ENCODE measurements at places on chromosomes 11 and 22. TPM values are rescaled to one million over a fixed set of nuclear protein-coding genes. Genes with fewer than 3 reads are reported as not detected.

Gene OR8G1
- not detected for total RNA-seq

Gene KRTAP5-2
- not detected for total RNA-seq

DNA sequence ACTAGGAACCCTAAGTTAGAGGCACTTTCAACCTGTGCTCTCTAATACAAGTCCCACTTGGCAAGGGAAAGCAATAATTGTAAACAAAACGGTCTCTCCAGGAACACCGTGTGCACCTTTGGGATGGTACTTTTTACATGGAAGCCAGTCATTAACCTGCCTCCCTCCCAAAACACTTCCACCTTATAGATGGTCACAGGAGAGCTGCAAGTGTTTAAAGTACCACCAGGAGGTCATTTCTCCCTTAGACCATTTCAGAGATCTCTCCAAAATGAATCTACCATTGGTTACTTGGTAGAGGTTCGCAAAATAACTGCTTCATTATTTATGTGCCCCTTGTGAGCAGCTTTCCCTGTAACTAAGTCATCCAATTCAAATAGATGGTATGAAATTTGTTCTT is 375.3 kb downstream of the DYNC2H1 start:
- H3K36me3 ChIP-seq, result no peaks in the 10 kb centered on the region
- no peak for DNase-seq
- H3K4me3 ChIP-seq, result no peak overlapping the region
- no peaks in the 10 kb centered on the region for H3K4me1 ChIP-seq
- no peaks in the 10 kb centered on the region for H3K27me3 ChIP-seq
- no peak overlapping the region for H3K27ac ChIP-seq

DNA sequence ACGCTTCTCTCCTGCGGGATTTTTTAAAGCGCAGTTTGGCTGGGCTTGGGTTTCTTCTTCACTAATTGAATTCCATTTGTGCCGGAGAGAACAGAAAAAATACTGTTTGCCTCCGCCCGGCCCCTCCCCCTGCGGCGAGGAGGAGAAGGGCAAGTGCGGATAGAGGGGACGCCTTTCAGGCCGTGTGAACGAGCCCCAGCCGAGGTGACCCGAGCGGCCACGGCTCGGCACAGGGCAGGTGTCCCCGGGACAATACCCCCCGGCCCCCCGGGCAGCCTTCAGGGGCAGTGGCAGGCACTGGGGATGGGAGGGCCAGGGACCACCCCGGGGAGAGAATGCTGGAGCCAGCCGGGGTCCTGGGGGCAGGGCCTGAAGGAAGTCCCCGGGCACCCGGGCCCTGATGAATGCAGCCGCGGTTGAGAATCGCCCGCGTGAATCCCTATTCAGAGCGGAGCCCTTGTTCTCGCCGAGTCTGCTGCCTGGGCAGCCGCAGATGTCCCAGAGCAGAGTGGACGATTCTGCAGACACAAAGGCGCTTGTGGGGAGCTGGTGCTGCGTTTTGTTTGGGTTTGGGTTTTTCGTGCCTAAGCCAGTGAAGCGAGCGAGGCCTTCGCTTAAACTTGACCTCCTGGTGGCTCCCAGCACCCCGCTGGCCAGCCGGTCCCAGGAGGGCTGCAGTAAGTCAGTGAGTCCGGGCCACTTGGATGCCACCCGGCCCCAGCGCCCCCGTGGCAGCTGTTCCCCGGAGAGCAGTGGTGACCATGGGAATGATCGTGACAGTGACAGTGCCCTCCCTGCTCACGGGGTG is 96.0 kb downstream of the WNT7B start:
- H3K4me1 ChIP-seq, result no peaks in the 10 kb centered on the region
- H3K27ac ChIP-seq, result no peak overlapping the region
- no peak overlapping the region for H3K4me3 ChIP-seq
- peaks cover 72% of the 10 kb centered on the region for H3K27me3 ChIP-seq
- no peaks in the 10 kb centered on the region for H3K36me3 ChIP-seq

DNA sequence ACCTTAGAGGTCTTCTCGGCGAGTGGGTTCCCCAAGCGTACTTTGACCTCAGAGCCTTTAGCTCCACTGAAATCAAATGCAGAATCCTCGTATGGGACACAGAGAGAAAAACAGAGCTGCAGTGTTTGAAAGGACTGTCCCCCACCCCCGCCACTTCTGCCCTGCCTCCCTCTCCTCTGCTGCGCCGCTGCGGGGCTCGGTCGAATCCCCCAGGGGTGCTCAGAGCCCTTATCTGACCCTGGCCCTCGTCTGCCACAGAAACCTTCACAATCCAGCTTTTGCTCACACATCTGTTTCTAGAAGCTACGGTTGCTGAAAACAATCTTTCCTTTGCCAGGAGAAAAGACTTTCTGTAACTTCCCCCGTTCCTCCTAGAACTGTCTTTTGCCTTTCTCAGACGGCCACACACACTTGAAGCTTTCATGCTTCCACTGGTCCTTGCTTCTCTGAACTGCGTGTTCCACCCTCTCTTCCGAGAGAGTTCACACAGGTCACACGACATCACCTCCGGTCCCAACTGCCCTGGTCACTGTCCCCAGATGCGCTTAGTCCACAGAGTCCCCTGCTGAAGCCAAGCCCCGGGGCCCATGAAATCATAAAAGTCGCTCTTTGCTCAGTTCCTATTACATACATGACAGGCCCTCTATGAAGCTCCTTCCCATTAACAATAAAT is 3.7 kb downstream of the SMIM35 start:
- no peak overlapping the region for H3K4me3 ChIP-seq
- H3K4me1 ChIP-seq, result no peaks in the 10 kb centered on the region
- no peak for DNase-seq
- H3K27me3 ChIP-seq, result peaks cover 6% of the 10 kb centered on the region
- no peaks in the 10 kb centered on the region for H3K36me3 ChIP-seq
- no peak overlapping the region for H3K27ac ChIP-seq

GRCh38 chr11:95111923-95112540 is 22.4 kb downstream of the ENDOD1 start:
- H3K36me3 ChIP-seq, result no peaks in the 10 kb centered on the region
- H3K27ac ChIP-seq, result no peak overlapping the region
- no peaks in the 10 kb centered on the region for H3K27me3 ChIP-seq

DNA sequence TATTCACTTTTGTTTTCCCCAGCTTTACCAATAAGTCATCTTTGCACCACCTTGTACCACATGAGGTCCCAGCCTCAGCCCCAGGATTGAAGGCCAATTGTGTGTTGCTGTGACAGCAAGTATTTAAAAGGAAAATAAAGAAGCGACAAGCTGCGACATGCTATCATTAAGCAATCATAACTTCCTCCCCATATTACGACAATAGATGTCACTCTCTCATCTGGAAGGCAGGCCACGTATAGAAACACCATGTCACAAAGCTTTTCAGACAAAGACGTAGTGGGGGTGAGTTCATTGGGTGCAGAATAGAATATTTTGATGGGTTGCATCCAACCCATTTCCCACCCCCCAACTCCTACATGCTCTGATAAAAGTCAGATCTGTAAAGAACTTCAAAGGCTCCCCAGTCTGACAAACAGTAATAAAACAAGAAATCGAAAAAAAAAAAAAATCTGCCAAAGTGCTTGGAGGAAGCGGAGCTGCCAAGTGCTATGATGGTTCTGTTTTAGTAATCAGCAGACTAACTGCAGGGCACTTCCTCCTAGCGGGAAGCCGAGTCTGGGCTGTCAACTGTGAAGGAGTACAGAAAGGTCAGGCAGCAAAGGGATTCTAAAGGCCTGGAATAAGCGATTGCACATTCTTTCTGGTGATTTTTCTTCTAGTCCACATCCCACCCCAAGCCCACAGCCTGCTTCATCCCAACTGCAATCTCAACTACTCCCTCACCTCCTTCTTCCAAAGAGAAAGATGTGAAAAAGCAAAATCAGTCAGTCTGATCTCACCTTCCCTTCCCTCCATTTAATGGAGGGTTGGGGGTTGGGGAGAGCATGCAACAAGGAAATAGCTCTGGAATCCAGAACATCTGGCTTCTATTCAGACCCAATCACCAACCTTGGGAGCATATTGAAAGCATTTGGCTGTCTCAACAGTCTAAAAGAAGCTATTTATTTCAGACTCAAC is 131.4 kb upstream of the UBASH3B start:
- no peaks in the 10 kb centered on the region for H3K36me3 ChIP-seq
- H3K4me1 ChIP-seq, result no peaks in the 10 kb centered on the region
- H3K27ac ChIP-seq, result peak overlapping the region; percentile 15
- H3K27me3 ChIP-seq, result peaks cover 11% of the 10 kb centered on the region
- DNase-seq, result no peak
- no peak overlapping the region for H3K4me3 ChIP-seq

GRCh38 chr22:39179841-39180335 is 27.4 kb upstream of the CBX7 start:
- H3K27ac ChIP-seq, result no peak overlapping the region
- no peak overlapping the region for H3K4me3 ChIP-seq
- DNase-seq, result no peak

- no peak for DNase-seq
- H3K27ac ChIP-seq, result no peak overlapping the region
- no peaks in the 10 kb centered on the region for H3K36me3 ChIP-seq
- no peak overlapping the region for H3K4me3 ChIP-seq
Measured at GRCh38 chr11:112999520-112999919, 38.3 kb downstream of the NCAM1 start.

DNA sequence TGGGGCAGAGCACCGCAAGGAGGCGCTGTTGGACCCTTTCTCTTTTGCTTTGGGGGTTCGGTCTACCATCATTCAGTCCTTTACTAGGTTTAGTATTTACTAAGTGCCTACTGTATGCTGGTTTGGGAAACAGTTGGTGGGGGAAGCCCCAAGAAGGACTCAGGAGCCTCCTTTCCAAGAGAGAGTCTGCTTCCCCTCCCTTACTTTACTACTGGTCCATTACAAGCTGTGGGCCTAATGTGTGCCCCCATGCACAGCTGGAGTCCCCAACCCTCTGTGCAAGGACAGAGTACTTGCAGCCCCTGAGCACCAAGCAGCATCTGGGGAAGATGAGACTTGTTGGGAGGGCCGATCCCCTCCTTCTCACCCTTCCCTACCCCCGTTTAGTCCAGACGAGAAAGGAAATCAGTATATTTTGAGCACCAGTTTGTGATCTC is 876 bp upstream of the UBE2L6 start:
- no peaks in the 10 kb centered on the region for H3K27me3 ChIP-seq
- peak overlapping the region; percentile 80 for H3K4me3 ChIP-seq
- peak overlapping the region; percentile 83 for H3K27ac ChIP-seq
- H3K4me1 ChIP-seq, result peaks cover 11% of the 10 kb centered on the region
- DNase-seq, result peak; percentile 67

Measured in IMR-90 (cell line).